Hepatocyte (in vitro differentiated cells): ENCODE measurements at places on chromosomes 12 and 14. TPM values are rescaled to one million over a fixed set of nuclear protein-coding genes. Genes with fewer than 3 reads are reported as not detected.

Gene DPF3
- 0.47 and 0.76 TPM in 2 replicates for total RNA-seq

Gene TAPBPL
- total RNA-seq: 8.2 and 11.7 TPM in 2 replicates

Gene ADAMTS20
- 0.36 and 1.2 TPM in 2 replicates for total RNA-seq

Gene PPP1R1A
- total RNA-seq: 14.0 and 19.9 TPM in 2 replicates

Gene CPNE6
- not detected in 2 replicates for total RNA-seq

Gene PLCZ1
- not detected in 2 replicates for total RNA-seq

Gene RASAL1
- not detected in 2 replicates for total RNA-seq

Gene NRL
- total RNA-seq: 1.2 and 4.8 TPM in 2 replicates

Gene SERPINA12
- total RNA-seq: 0.60 TPM in 1 of 2 replicates, not detected in the other

Gene DACT1
- 17.5 and 19.6 TPM in 2 replicates for total RNA-seq

Gene BDKRB1
- 11.9 and 15.3 TPM in 2 replicates for total RNA-seq

Gene ANKRD33
- total RNA-seq: not detected in 2 replicates

Gene OR6J1
- total RNA-seq: 0.03 TPM in 1 of 2 replicates, not detected in the other

GRCh38 chr12:20757-21156 lies 45.8 kb upstream of the IQSEC3 start:
- no peak overlapping the region for H3K27ac ChIP-seq
- no peaks in the 10 kb centered on the region for H3K36me3 ChIP-seq
- no peaks in the 10 kb centered on the region for H3K27me3 ChIP-seq
- DNase-seq: no peak
- H3K4me3 ChIP-seq: no peak overlapping the region
- H3K4me1 ChIP-seq: no peaks in the 10 kb centered on the region

- H3K36me3 ChIP-seq: no peaks in the 10 kb centered on the region
- no peaks in the 10 kb centered on the region for H3K4me1 ChIP-seq
- no peak overlapping the region for H3K27ac ChIP-seq
- H3K27me3 ChIP-seq: no peaks in the 10 kb centered on the region
- DNase-seq: no peak
Measured at GRCh38 chr14:88232771-88233170, 90.3 kb downstream of the KCNK10 start.

DNA sequence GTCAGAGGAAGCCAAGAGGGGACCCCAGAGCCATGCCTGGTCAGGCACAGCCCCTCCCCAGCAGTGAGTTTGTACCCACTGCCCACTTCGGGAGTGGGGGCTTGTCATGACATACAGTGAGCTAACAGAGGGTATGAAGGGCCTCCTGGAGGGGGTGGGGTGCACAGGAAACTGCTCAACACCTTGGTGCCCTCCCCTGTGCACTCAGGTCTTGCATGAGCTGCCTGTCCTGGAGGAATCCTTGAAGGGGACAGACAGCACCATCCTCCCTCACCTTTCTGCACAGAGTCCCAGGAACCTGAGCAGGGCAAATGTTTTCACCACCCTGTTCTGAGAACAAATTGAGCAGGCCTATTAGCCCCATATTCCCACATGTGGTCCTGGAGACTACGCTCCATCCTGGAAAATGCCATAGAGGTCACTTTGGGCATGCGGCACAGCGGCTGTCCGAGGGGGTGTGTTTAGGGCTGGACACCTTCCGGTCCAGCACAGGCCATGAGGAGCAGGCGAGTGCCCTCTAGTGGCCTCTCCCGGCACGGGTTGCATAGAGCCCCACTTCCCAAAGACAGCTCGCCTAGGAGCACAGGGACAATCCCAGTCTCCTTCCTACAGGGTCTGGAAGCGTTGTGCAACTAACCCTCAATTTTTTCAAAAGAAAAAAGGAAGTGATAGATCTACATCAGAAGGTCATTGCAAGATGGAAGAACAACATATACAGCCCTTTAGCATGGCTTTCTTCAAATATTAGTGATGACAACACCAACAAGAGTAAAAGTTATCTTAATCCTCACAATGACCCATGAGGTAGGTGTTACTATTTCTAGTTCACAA lies 31.9 kb upstream of the ZFP36L1 start:
- H3K4me3 ChIP-seq: no peak overlapping the region
- DNase-seq: peak; percentile 86
- H3K4me1 ChIP-seq: peaks cover 12% of the 10 kb centered on the region
- no peaks in the 10 kb centered on the region for H3K27me3 ChIP-seq

DNA sequence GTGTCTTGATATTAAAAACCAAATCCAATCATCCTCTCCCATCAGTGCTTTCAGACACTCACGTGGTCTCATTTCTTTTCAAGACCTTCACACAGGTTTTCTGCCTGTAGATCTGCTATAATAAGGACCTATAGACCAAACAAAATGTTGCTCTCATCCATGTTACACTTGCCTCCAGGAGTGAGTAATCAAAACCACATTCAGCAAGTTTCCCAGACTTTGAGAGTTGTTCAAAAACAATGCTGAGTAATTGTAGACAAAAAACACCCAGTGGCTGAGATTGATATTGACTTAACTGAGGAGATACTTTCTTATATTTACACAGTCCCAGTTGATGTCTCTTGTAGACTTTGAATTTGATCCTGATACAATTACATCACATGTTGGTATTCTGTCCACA lies 383.1 kb downstream of the TMEM132D start:
- H3K27me3 ChIP-seq: no peaks in the 10 kb centered on the region
- no peaks in the 10 kb centered on the region for H3K36me3 ChIP-seq
- no peak for DNase-seq
- no peak overlapping the region for H3K4me3 ChIP-seq
- no peak overlapping the region for H3K27ac ChIP-seq

DNA sequence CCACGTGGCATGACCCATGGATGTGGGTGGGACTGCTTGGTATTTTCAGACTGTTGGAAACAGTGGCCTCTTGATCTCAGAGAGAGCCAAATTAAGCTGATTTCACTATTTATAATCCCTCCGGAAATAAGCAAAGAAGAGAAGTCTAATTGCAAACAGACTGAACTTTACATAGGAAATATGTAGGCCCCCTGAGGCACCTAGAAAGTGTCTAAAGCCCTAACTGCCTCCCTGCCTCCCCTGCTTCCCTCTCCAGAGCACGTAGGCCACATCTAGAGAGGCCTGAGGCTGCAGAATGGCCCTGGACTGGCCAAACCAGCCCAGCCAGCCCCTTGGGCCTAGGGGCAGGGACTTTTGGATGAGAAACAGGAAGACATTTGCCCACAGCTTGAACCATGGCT lies 123.8 kb downstream of the ZFP36L1 start:
- H3K4me1 ChIP-seq: peaks cover 50% of the 10 kb centered on the region
- peak overlapping the region; percentile 83 for H3K27ac ChIP-seq
- no peaks in the 10 kb centered on the region for H3K36me3 ChIP-seq
- H3K27me3 ChIP-seq: no peaks in the 10 kb centered on the region
- no peak overlapping the region for H3K4me3 ChIP-seq

DNA sequence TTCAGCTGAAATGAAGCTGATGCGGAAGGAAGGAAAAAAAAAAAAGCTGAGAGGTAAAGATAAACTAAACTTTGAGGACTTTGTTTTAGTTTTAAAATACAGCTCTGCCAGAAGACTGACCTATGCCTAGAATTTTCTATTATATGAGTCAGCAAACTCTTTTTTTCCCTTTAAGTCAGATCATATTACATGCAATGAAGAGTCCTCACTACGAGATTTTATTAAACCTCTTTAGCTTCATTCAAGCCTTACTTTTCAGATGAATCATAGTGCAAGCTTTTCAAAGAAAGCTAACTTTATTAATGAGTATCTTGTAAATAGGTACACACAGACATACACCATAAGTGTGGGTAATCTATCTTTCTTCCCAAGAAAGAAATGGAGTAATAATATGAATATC lies 57.8 kb upstream of the FSCB start:
- H3K4me1 ChIP-seq: no peaks in the 10 kb centered on the region
- no peaks in the 10 kb centered on the region for H3K27me3 ChIP-seq
- no peak overlapping the region for H3K27ac ChIP-seq

DNA sequence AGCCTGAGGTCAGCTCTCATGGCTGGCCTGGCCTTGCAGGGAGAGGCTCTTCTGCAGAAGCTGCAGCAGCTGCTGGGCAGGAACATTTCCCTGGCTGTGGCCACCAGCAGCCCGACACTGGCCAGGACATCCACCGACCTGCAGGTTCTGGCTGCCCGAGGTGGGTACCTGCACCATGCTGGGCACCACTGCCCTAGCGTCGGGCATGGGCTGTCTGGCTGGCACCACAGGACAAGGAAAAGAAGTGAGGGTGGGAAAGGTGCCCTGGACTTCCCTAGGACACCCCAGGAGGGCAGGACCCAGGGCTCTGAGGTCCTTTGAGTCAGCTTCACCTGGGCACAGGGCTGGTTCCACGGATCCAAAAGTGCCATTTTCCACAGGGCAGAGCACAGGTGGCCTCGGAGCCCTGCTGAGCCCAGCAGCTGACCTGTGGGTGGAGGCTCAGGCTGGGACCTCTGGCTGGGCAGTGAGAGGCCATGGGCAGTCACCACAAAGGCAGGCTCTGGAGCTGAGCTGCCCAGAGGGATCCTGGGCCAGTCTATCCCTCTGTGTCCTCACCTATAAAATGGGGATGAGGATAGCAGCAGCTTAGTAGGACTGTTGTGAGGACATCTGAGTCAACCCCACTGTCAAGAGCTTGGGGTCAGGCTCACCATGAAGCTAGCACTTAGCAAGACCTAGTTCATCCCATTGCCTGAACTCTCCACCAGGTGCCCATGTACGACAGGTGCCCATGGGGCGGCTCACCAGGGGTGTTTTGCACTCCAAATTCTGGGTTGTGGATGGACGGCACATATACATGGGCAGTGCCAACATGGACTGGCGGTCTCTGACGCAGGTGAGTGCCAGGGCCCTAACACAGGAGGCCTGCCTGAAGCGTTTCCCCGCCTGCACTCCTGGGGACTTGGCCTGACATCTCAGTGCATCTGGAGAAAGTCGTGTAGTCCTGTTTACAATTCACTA lies 4.9 kb downstream of the PLD4 start:
- no peak overlapping the region for H3K27ac ChIP-seq
- peaks cover 31% of the 10 kb centered on the region for H3K27me3 ChIP-seq
- H3K36me3 ChIP-seq: no peaks in the 10 kb centered on the region
- H3K4me3 ChIP-seq: no peak overlapping the region

- H3K4me3 ChIP-seq: no peak overlapping the region
- no peaks in the 10 kb centered on the region for H3K36me3 ChIP-seq
Measured at GRCh38 chr12:49015196-49015595, 3.4 kb downstream of the PRKAG1 start.

DNA sequence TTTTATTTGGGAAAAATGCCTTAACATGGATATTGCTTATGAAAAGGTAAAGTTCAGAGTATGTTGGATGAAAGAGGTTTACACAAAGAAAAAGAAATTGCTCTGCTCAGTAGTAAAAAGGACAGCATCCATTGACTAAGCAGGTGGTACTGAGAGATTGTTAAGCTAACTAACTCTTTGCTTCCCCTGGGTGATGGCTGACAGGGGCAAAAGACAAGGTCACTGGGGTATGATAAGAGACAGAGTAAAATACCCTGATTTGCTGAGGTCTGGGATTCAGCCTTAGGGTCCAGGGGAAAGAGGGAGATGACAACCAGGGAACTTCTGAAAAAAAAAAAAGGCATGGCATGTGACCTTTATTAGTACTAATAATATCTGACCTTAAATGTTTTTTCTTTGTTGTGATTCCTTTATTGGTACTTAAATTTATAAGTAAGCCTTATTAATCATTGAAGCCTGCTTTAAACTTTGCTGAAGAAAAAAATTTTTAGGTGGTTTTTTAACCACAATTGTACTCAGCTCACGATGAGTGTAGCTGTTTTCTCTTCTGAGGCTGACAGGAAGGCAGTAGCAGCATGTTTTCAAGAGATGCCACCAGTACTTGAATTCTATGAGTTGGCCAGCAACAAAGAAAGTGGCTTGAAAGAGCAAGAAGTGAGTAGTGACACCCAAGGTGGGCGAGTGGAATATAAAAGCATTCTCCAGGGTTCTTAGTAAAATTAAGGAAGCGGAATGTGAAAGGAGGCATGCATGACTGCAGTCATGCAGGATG lies 43.7 kb upstream of the KITLG start:
- H3K36me3 ChIP-seq: no peaks in the 10 kb centered on the region
- DNase-seq: no peak
- no peaks in the 10 kb centered on the region for H3K27me3 ChIP-seq
- H3K4me1 ChIP-seq: no peaks in the 10 kb centered on the region

- H3K36me3 ChIP-seq: no peaks in the 10 kb centered on the region
- no peak overlapping the region for H3K4me3 ChIP-seq
- no peak overlapping the region for H3K27ac ChIP-seq
- H3K4me1 ChIP-seq: peaks cover 19% of the 10 kb centered on the region
Measured at GRCh38 chr12:50788561-50788960, 24.7 kb downstream of the ATF1 start.

DNA sequence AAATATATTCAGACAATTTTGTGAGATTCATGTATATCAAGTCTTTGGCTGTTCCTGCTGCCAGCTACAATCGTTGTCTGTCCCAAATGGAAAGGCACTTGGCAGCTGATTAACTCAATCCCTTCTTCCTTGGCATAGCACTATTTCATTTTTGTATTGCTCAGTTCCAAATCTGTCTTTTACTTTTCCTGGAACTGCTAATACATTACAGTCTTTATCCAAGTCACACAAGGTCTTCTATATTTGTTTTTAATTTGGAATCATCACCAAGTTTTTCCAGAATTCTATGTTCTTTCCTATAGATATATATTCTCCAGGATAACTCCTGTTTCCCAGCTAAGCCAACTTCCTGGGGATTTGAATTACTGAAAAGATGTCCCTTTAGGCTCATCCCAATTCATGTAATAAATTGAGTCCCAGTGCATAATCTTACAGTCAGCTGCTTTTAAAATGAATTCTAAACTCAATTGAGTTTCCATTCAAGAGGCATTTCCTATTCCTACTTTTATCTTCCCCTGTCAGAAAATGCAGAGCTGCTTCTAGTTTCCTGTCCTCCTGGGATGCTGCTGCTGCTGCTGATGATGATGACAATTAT lies 45.9 kb downstream of the DYRK2 start:
- no peak for DNase-seq
- no peak overlapping the region for H3K27ac ChIP-seq
- no peaks in the 10 kb centered on the region for H3K27me3 ChIP-seq
- H3K4me1 ChIP-seq: no peaks in the 10 kb centered on the region
